AG08396 (cell line): ENCODE measurements at places on chromosomes 3 and 15.
A peak's percentile ranks its signal among the peaks of the same experiment; 100 is the strongest.

DNA sequence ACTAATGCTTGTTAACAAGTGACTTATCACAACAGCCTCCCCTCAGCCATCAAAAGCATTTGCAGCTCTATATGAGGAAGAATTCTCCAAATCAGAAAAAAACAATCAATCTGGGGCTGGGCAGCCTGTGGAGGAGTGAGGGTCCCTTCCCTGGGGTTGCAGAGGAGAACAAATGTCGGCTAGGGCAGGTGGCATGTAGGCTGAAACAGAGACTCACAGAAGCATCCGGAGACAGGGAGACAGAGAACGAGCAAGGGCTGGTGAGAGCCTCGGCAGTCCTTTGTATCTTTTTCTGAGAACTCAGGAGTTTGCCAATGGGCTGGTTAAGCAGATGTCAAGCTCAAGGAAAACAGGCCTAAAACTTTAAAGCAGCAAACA lies 15.8 kb downstream of the ITGA11 start:
- no peak for DNase-seq

GRCh38 chr15:33934921-33935320 lies 33.4 kb upstream of the CHRM5 start:
- peak; percentile 16 for DNase-seq

- no peak for DNase-seq
Observed at GRCh38 chr15:44435893-44436667, 8.7 kb downstream of the CTDSPL2 start.

- no peak for DNase-seq
Observed at GRCh38 chr3:53554559-53555067, 60.2 kb downstream of the CACNA1D start.

GRCh38 chr3:18809640-18810305 lies 338.5 kb upstream of the KCNH8 start:
- no peak for DNase-seq

- DNase-seq: no peak
Observed at GRCh38 chr3:108222853-108223565, 785 bp upstream of the IFT57 start.

GRCh38 chr3:110984456-110985250 lies 87.0 kb upstream of the NECTIN3 start:
- no peak for DNase-seq

DNA sequence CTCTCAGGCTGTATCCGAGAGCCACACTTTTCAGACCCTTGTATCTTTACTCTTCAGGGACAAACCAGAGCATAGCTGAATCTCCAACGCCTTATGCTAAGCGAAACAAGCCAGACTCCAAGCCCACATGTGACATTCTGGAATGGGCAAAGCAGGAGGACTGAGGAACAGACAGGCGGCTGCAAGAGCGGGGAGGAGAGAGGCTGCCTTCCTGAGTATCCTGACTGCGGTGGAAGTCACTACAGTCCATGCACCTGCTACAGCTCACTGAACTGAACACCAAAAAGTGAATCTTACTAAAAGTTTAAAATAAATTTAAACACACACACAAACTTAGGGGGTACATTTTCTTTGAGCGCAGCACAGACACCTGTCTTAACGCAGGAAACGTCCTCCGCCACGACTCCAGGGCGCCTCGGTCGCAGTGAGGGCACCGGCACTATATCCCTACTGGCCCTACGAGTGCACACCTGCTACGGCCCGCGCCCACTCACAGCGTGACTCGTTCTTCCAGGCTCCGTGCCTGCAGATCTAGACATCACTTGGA lies 1.4 kb downstream of the CYFIP1 start:
- DNase-seq: no peak

DNA sequence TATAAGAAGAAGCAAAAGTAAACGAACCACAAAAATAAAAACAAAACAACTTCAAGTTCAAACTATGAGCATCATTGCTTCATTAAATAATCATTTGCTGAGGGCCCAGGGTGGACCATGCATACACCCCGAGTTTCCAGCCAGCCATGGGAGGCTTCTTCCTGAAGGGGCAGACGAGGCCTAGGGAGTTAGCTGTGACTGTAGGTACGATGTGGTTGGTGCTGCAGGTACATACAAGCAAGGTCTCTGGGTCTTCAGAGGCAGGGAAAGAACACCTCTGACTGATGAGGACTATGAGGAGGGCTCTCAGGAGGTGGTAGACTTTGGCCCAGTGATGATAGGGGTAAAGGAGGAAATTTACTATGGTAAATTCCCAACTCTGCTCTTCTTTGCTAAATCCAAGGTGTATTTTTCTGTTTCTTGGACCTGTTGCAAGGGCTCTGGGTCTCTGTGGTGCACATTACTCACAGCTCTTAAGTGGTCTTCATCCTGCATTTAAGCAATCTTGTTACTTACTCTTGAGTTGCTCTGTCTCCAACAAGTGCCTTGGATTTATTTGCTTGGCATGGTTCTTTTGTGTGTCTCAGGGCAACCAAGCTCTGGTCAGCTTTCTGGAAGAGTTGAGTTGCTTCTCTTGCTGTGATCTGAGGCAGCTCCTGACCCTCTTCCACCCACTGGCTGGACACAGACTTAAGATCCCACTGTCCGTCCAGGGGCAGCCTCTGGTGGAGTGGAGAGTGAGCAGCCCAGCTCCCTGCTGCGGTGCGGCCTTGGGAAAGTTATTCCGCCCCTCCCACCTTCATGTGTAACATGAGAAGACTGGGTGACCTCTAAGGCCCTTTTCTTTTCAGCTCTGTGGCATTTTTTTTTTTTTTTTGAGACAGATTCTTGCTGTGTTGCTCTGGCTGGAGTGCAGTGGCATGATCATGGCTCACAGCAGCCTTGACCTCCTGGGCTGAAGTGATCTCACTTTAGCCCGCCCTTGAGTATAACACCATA lies 56.1 kb upstream of the KIF23 start:
- peak; percentile 37 for DNase-seq

GRCh38 chr3:50246517-50246954 lies 10.5 kb downstream of the GNAI2 start:
- DNase-seq: no peak

DNA sequence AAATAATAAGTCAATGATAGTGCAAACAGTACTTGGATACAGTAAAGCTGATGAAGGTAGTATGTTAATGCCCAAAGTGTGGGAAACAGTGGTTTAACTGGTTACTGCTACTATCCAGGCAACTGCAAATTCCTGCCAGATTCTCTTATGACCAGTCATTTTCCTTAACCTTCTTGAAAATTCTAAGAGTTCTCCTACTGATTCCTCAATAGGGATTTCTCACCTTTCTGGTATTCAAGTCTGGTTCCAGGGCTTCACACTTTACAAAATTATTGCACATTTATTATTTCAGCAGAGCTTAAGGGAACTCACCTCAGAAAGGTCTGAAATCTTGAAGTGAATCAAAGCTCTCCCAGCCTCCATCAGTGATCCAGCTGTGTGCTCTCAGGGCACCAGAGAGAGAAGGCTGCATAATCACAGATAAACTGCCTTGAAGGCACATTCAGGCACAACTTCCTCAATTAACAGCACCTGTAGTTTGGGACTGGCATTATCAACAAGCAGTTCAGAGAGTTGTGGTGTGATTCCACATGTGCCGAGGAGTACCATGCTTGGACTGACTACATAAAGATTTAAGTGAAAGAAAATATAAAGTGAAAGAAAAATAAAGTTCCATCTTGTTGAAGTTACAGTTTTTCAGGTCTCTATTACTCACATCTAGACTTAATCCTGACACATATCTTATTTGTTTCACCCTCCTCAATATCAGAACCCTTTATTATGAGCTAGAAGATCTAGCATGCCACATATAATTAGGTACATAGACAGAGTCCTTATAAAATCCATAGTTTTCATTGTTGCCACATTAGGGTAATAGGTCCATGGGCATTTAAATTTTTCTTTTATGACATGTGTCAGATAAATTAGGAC lies 59.5 kb upstream of the TIPARP start:
- DNase-seq: peak; percentile 19

- no peak for DNase-seq
Observed at GRCh38 chr15:90789462-90789861, 72.3 kb downstream of the BLM start.

DNA sequence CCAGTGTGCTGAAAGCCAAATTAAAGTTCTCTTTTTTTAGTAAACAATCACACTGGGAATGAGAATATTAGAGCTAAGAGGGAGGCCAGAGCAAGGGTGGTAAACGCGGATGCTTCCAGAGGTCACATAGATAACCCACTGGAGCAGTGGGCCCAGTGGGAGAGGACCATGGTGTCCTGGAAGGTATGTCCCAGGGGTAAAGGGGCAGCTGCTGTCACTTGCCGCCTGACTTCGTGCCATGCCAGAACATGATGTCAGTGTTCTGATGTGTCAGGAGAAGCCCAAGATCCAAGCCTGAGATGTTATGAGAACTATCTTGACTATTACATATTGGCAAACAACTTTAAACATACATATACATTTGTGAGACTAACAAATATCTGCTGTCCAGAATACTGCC lies 211.9 kb upstream of the IL12A start:
- DNase-seq: no peak

DNA sequence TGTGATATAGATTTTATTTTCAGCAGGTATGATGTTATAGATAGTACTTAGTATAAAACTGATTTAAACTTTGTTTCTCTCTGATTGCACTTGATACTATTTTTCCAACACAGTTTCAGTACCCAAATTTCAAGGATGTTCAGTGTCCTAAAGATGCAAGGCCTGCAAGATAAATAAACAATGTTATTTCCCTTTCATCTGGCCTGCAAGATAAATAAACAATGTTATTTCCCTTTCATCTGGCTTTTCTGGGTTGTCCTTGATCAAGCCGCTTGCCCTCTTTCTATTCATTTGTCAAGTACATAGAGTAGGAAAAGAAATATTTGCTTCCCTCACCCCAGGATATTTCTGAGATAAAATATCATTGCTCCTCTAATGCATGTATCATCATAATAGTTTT lies 571.0 kb downstream of the FGF12 start:
- DNase-seq: no peak

DNA sequence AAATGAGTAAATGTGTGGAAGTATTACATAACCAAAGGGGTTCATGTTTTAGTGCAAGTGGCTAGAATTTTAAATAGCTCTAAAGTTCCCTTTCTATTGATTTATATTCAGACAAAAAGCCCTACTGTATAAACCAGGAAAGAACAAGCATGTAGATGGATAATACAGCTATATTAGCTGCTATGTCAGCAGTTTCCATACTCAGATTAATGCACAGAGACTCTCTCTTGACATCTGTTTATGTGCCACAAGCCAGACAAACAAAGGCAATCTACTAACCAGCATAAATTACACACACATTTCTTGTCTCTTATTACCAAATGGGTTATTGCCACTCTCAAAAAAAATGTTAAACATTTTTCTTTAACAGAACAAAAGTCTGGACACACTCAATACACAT lies 760.1 kb upstream of the NECTIN3 start:
- no peak for DNase-seq
